ENCODE measurements at places on chromosomes 16 and 17.
A peak's percentile ranks its signal among the peaks of the same experiment; 100 is the strongest.

DNA sequence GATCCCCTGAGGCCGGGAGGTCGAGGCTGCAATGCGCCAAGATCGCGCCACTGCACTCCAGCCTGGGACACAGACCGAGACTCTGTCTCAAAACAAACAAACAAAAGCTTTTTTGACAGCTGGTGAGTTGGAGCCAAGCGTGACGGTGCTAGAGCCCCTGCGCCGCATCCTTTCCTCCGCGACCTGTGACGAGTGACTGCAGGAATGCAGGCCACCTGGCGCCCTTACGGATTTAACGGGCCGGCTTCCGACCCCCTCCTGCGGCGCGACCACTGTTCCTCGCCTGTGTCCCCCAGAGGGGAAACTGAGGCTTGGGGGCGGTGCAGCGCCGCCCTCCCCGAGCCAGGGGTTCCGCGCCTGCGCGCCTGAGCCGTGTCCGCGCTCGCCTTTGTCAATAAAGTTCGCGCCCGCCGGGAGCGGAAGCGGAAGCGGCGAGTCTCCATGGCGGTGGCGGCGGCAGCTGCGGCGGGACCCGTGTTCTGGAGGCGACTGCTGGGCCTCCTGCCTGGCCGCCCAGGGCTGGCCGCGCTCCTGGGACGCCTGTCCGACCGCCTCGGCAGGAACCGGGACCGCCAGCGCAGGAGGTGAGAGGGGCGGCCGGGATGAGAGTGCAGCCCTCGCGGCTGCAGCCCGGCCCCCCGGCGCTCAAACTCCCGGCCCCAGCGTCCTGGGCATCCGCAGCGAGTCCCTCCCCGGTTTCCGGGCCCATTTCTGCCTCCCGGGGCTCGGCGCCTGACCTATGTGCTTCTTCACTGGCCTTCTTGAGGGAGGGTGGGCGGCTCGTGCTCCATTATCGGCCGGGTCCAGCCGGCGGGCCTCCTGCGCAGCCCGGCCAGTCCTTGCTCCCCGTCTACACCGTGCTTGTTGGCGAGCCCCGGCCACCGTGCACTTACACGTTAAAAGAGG lies at the start of gene PGS1:
TSS of gene PGS1 (plus strand) at position 425 of the 906 bp plus-strand sequence. CDS start at position 442, 17 bp downstream.
- DNase-seq: peak; percentile 73

- no peak for DNase-seq
These were observed 3.5 kb upstream of the NLRC3 start for GRCh38 chr16:3580686-3581085.

GRCh38 chr16:56608043-56608875 lies at the start of gene MT2A:
TSS of gene MT2A (plus strand) at chr16:56608584. CDS start at chr16:56608656, 72 bp downstream.
- peak; percentile 47 for DNase-seq

GRCh38 chr16:56203052-56203451 lies 11.8 kb downstream of the GNAO1 start:
- DNase-seq: no peak

DNA sequence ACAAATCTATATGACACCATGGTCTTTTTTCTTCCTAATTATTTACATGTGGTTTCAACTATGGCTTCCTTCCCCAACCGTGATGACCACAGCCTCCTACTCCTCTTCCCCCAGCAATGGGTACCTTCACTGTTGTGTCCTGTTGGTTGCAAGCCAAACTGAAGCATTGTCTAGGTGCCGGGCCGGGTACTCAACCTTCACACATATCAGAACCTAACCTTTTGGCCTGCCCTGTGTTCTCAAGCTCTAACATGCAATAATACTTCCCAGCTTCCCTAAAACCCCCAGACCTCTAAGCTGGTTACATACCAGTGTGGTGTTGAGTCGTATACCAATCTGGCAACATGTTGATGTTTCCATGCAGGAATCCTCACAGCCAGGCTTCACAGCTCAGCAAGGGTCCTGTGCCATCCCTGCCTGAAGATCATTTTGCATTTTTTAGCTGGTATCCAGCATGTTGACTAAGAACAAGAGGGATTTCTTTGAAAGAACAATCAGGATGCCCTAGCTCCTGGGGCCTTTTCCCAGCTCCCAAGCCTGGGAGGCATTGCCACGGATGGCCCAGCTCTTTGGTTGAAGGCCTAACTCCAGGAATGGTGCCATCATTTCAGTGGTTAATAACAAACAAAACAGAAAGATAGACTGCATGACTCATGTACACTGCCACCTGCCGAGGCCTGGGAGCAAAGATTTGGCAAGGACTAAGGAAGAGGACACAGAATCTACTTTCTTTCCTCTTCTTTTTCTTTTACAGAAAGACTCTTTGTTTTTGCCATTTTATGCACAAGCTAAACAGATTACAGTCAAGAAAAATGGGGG lies 373.7 kb upstream of the SALL1 start:
- no peak for DNase-seq

GRCh38 chr17:47120521-47121095 lies 68.5 kb downstream of the CDC27 start:
- no peak for DNase-seq

All from activated CD8-positive, alpha-beta memory T cell treated with anti-CD3 and anti-CD28 coated beads for 1 hour (primary cell).